ENCODE measurements at places on chromosomes 3 and 15. TPM values are rescaled to one million over a fixed set of nuclear protein-coding genes. Genes with fewer than 3 reads are reported as not detected.

The CX3CR1 gene
- total RNA-seq: 0.54 TPM

The LRRC15 gene
- not detected for total RNA-seq

The MAGI1 gene
- 0.27 TPM for total RNA-seq

The MNS1 gene
- total RNA-seq: 0.27 TPM

The COL8A1 gene
- total RNA-seq: not detected

The ECE2 gene
- total RNA-seq: not detected

The GRAMD2A gene
- total RNA-seq: 0.27 TPM

The GOLGA6L26 gene
- total RNA-seq: not detected

DNA sequence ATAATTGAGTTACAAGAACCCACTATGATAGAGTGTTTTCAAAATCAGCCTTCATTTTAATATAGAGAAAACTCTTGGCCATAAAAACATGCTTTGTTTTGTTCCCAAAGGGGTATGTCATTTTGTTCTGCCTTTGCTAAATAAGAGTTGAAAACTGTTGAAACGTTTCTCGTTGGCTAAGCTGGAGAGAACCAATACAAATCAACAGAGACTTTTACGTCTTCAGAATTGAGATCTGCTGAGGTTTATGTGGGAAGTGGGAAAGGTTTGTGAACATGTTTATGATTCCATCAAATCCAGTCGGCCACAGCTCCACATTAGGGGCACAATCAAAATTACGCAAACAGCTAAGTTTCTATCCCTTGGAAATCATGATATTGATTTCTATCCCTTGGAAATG, 102.0 kb downstream of the IGF2BP2 start:
- DNase-seq: no peak

DNA sequence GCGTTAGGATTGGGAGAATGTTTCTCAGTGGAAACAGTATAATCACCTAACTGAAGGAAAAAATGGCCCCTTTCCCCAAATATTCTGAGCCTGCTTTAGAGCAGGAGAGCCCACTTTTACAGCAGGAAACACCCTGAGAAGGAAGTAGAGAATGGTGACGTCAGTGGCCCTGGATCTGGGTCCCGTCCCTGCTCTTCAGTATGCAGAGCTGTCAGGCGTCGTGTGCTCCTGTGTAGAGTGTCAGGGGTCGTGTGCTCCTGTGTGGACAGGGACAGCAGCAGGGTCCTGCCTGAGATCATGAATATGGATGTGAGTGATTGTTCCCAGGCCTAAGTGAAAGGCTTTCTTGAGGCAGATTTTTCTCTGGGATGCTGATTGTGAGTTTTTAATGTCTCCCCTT, 45.2 kb downstream of the CGNL1 start:
- DNase-seq: no peak

GRCh38 chr15:100665570-100665969, 63.2 kb downstream of the ASB7 start:
- DNase-seq: no peak

GRCh38 chr3:4421121-4421520, 45.9 kb downstream of the SUMF1 start:
- no peak for DNase-seq

DNA sequence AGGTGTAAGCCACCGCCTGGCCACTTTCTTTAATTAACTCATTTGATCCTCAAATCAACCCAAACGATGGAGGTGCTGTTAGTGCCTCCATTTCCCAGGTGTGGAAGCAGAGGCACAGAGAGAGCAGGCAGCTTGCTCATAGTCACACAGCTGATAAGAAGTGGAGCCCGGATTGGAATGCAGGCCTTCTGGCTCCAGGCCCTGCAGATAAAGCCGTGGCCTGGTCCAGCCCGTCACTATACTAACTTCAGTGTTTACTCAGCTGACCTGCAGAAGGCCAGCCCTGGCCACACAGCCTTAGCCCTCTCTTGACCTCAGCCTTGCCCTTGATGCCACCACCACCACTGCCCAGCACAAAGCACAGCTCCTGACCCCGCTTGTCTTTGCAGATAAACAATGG, 116.7 kb downstream of the NUP210 start:
- DNase-seq: no peak

DNA sequence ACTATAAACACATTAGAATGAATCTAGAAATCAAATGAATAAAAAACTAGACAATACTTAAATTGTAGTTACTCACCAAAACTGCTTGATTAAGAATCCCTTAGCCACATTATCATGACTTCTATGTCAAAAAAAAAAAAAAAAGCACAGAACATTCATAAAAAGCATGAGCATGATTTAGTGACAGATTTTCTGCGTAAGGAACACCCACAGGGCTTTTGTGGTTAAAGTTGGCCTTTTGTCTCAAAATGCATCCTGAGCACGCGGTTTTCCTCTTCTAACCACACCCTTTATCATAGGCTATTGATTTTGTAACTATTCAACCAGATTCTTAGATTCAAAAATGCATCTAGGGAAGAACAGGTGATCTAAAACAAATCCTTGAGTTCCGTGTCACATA, 334.0 kb upstream of the NR2F2 start:
- DNase-seq: peak; percentile 24

GRCh38 chr15:43168192-43169107, 16.8 kb upstream of the CCNDBP1 start:
- no peak for DNase-seq

- DNase-seq: no peak
Observed at GRCh38 chr3:19228167-19228566, 79.9 kb downstream of the KCNH8 start.

DNA sequence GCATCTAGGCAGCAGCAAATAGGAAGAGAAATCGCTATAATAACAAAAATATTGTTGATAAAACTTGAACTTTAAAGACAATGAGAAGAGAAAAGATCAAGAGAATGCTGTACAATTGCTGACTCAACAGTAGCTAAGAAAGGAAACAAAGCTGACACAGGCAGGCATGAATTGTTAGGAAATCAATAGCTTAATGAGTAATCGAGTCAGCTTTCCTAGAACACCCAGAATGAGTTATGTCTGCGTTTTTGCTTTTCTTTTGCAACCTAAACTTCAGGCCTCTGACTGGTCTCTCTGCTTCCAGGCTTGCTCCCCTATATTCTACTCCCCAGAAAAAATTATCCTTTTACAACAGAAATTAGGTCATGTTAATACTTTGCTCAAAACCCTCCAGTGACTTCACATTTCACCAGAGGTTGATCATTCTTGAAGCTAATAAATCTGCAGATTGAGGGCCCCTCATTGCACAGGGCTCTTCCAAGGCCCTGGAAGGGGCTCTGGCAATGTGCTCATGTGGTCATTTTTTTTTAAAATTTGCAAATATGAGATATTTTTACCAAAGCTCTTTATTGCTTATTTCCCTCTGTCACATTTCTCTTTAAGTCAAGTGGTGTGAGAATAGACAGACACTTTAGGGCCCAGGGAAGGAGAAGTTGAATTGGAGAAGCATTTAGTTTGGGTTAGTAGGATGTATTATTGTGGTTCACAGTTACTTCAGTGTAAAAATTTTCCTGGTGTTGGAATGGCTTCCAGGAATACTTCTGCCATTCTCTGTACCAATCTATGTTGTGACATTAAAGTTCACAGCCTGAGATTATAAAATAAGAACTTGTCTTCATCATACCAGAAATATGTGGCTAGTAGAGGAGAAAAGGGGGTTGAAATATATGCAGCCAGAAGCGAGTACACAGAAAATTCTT, 116.3 kb downstream of the TMCO5A start:
- no peak for DNase-seq

GRCh38 chr15:64792282-64792681, 16.9 kb upstream of the RBPMS2 start:
- DNase-seq: no peak

- no peak for DNase-seq
Observed at GRCh38 chr15:65377976-65378366, at the start of gene IGDCC3. Gene IGDCC3, minus strand, starts transcription at chr15:65378002. Its CDS starts 214 bp downstream, at chr15:65377788.

DNA sequence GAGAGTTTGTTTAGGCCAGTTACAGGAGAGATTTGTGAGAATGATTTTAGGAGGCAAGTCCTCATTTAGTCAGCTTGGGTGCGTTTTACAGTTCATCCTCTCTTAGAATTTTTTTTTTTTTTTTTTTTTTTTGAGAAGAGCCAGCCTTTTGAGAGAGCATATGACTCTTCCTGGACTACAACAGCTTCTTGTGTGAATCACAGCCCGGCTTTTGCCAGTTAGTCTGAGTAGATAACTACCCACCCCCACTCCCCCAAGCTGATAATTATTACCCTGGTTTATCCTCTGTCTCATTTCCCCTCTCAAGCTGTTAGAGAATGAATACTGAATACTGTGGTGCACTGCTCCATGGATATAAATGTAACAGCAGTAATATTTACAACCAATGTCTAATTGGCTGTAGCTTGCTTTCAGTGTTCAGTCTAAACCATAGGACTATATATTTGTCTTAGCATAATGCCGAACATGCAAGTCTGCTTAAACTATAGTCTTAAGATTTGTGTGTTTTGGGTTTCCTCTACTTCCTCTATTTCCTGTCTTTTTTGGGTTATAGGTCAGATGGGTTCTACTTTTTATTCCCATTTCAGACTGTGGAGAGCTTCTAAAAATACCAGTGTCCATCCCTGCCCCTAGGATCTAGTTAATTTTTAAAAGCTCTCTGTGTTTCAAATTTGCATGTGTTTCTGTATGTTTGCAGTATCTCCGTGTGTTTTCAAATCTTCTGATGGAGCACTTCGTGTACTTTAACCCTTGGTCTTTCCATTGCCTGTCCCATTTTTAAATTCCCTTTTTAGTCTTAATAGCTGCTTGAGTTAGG, 8.0 kb downstream of the CHD2 start:
- no peak for DNase-seq

- DNase-seq: no peak
Observed at GRCh38 chr3:37386627-37387230, 212.3 kb upstream of the LRRFIP2 start.

DNA sequence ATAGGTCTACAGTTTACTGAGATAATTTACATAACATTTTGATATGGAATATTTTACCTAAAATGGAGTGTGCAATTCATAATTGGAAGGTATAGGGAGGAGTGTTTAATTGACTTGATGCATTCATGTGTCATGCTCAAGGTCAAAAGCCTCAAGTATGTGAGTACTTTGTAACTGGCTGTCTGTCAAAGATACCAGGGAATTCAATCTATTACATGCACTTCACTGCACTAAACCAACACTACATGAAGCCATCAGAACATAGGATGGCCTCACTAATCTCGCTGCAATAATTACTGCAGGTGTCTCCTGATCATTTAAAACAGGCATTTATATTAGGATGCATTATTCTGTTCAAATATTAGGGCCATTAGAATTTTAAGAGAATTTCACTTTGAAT, 367.2 kb downstream of the CNTN4 start:
- no peak for DNase-seq

DNA sequence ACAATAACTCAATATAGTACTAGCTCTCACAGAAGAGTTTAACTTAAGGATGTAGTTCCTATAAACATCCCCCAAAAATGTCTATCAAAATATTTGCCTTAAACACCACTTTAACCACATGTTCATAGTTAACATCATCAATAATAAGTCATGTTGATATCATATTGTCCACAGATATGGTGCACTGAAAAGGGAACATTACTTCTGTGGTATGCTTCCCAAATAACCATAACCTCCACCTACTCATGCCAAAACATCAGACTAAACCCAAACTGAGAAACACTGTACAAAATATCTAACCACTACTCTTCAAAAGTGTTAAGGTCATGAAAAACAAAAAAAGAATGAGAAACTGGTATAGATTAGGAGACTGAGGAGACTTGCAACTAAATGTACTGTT, 32.9 kb downstream of the SLC4A7 start:
- DNase-seq: no peak

DNA sequence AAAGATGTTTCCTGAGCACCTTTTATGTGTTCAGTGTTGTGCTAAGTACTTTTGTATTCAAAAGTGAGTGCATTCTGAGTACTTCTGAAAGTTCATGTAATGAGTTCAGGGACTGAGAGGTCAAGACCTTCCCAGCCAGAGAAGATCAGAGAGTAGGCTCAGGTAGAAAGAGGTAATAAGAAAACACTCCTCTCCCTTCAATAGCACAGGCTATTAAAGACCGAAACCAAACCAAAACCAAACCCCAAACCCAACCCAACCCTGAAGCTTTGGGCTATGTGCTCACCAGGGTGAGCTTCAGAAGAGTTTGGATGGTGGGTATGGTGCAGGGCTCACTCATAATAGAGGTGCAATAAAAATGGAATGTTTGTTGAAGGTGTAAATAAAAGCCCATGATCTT, 76.7 kb upstream of the FAM3D start:
- no peak for DNase-seq

Measured in hematopoietic multipotent progenitor cell (in vitro differentiated cells).